Renal cortex interstitium (tissue), 15 donors: ENCODE measurements at places on chromosomes 6 and 20. TPM values are rescaled to one million over a fixed set of nuclear protein-coding genes. Genes with fewer than 3 reads are reported as not detected.

- no peak for DNase-seq
These were observed 45.6 kb upstream of the MOXD1 start for GRCh38 chr6:132446855-132447241.

GRCh38 chr6:1175877-1176276, 136.0 kb upstream of the FOXQ1 start:
- no peak for DNase-seq

- DNase-seq: no peak
These were observed 670.7 kb upstream of the CITED2 start for GRCh38 chr6:140045116-140045515.

- no peak for DNase-seq
These were observed 559.4 kb downstream of the COL12A1 start for GRCh38 chr6:74646461-74646860.

DNA sequence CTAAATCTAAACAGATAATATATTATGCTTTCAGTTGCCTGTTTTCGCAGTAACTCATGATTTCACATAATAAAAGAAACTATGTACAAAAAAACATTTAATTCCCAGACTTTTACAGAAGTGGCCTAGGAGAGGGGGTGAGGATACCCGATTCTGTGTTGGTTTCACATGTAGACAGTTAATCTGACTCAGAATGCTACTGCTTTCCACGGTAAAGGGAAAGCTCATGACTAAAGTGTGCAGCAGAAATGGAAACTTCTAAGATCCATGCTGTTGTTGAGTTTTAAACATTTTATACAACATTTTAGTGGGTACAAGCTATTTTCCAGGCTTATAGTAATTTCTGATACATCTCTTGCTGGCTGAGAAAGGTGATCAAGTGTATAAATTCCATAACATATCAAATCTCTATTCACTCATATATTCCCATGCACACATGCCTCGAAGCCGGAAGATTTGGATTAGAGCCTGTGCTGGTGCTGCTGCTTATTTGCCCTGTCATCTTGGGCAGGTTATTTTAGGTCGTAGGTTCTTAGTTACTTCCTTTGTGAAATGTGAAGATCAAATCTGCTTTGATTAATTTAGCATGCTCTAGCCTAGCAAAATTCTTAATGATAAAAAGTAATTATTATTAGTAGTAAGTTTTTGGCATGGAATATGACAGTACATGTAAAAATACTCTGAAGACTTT, 896.7 kb upstream of the MAP3K7 start:
- DNase-seq: no peak

DNA sequence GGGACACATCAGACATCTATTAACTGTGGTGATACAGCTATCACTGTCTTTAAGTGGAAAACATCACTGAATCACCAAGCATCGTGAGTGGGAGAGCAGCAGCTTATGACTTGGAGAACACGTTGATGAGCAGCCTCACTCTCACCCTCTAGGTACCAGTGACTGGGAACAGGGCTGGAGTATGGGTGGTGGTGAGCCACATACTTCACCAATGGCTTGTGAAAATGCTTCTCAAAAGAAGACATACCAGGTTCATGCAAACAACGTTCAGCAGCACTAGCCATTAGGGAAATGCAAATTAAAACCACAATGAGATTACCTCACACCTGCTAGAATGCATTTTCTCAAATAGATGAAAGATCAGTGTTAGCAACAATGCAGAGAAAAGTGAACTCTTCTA, 25.3 kb downstream of the SNX5 start:
- no peak for DNase-seq

GRCh38 chr6:41877051-41877680, 18.0 kb downstream of the USP49 start:
- no peak for DNase-seq

DNA sequence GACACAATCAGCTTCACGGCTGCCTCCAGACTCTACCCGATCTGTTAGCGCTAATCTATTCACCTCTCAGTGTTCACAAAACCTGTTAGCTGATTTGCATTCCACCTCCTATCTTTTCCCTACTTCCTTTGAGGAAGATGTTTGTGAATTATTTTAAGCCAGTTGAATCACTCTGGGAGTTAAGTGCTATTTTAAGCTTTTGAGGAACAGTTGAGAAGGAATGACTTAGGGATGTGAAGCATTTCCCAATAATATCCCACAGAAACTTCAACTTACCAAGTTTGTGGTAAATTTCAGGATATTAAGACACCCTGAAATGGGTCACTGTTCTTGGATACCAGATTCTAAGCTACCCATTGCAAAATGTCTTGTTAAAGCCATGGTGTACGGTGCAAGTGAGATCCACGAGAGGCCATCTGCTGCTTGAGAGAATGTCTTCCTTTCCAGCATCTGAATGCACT, 145.2 kb upstream of the CITED2 start:
- DNase-seq: no peak

DNA sequence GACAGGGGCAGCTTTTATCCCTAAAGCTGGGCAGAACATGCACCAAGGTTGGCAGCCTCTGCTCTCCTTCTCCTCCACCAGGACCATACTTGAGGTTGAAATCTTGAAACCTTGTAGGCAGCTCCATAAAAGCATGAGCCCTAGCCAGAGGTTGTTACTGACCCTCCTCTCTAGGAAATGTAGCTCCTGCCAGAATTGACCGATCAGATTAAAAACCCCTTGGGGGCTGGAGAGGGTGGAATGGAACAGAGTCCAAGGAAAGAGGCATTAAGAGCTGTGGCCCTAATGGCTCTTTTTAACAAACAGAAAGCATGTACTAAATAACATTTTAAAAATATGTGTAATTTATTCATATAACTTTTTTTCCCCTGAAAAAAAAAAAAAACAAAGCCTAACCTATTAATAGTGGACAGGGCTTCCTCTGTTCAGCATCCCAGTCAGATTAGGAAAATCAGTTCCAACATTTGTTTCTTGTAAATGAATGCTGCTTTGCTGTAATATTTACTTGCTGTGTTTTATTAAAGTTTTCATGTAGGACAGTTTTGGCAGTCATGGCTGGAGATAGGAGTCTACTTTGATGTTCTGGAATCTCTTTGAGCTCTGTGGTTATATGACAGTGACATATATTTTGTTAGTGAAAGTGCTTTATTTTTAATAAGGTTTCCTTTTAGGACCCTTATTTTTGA, 41.3 kb downstream of the MTHFD1L start:
- no peak for DNase-seq

DNA sequence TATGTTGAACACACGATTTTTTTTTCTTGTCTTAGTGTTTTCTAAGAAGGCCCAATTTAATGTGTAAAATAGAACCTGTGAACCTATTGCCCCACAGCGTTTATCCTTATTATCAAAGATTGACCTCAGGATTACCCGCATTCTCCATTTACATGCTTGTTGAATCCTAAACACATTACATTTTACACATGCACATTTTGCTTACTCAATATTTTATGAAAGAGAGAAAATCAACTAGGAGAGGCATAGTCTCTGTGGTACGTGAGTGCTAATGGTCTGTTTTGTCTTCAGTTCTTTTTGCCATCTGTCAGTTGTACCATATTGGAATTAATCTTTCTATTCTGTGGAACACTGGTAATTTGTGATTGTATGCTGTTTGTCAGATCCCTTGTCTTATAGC, 80.1 kb upstream of the SMIM8 start:
- no peak for DNase-seq

- DNase-seq: peak; percentile 7
These were observed 96.0 kb downstream of the MAP3K5 start for GRCh38 chr6:136696238-136696637.

- DNase-seq: peak; percentile 69
These were observed at the start of the genes ARFRP1 and ZGPAT for GRCh38 chr20:63707558-63708300. TSS of gene ARFRP1 (minus strand) at chr20:63707976. CDS start at chr20:63707091, 885 bp downstream. TSS of gene ZGPAT (plus strand) at chr20:63708039. CDS start at chr20:63708581, 542 bp downstream.

DNA sequence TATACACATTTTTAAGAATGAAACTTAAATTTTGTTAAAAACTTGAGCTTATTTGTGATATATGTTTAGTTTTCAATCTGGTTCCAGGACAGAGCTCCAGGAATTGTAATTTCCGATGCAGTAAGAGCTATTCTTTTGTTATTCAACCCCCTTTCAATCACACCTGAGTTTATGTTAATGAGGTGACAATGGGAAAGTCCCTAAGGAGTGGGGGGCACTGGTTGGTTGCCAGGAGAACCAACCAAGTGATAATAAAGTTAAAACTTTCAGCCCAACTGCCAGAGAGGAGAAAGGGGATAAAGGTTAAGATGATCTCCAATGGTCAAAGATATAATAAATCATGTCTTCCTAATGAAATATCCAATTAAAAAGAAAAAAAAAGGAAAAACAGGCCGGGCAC, 19.8 kb downstream of the MDN1 start:
- no peak for DNase-seq

The HMGCLL1 gene
- 2.5 TPM for polyA plus RNA-seq

The TUBB2B gene
- polyA plus RNA-seq: 153 TPM

The UBD gene
- polyA plus RNA-seq: 1.3 TPM

The HTR1E gene
- 0.45 TPM for polyA plus RNA-seq

The LCA5 gene
- polyA plus RNA-seq: 8.9 TPM

The PRND gene
- 4.6 TPM for polyA plus RNA-seq
